ENCODE measurements at places on chromosomes 6 and 20.

- no peak for DNase-seq
These were observed 75.4 kb upstream of the PTPN1 start for GRCh38 chr20:50434653-50435396.

DNA sequence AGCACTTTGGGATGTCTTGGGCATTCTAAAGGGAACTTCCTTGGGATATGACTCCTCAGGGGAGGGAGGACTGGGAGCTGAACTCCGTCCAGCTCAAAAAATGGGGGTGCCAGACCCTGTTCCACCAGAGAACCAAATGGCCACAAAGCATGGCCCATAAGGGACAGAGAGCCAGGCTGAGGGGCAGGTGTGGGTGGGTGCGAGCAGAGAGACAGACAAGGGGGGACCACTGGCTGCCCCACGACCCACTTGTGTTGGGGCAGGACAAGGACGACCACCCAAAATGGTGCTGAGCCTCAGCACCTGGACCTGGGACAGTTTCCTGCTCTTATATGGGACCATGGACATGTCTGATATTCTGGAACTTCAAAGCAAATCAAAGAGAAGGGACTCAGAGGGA, 148.2 kb upstream of the MLN start:
- DNase-seq: no peak

DNA sequence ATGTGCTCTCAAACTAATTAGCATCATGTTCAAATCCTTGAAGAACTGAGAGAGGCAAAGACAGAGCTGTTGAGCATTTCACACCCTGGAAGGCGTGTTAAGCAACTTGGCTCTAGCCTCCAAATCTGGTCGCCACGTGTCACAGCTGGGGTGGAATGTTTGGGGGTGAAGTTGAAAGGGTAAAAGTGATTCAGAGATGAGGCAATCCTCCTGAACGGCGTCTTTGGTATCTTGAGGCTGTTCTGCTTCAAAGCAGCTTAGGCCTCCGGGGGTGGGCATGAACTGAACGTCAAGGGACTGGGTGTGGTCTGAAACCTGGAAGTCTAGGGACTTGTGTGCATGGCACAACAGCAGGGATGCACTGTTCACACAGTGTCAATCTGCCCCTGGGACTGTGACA, 62.3 kb downstream of the TRAM2 start:
- DNase-seq: no peak

DNA sequence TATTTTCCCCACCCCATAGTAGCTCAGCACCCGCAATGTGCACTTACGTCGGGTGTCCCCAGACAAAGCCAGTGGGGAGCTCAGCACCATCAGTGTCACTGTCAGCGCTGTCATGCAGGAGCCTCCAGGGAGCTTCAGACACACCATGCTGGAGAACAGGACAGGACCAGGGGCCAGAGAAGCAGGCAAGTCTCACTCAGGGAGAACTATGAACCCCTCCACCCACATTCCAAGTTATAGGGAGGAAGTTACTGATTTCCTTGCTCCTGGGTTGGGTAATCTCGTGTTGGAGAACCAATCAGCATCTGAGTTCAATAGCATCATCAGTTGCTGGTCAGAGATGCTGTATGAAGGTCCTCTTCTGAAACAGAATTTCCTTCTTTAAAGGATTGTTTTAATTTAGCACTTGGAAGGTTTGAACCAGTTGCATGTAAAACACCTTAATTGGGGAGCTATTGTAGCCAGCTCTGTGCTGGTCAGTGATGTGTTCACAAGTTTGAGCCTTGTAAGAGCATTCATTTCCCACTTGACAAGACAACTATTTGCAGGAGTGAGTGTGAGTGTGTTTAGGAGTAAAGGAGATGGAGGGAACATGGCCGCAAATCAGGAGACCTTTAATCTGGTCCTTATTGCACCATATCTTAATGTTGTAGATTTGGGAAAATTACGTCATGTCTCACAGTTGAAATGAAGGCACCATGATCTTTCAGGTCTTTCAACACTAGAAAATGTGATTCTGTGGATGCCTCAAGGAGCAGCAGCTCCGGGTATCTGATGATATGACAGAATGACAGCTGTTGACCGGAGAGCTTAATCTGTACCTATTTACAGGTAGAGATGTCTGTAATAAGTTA, at the start of gene HLA-DRB1:
Gene HLA-DRB1, minus strand, starts transcription at position 253 of the 854 bp plus-strand sequence. Its CDS starts 106 bp downstream, at position 147.
- DNase-seq: no peak

DNA sequence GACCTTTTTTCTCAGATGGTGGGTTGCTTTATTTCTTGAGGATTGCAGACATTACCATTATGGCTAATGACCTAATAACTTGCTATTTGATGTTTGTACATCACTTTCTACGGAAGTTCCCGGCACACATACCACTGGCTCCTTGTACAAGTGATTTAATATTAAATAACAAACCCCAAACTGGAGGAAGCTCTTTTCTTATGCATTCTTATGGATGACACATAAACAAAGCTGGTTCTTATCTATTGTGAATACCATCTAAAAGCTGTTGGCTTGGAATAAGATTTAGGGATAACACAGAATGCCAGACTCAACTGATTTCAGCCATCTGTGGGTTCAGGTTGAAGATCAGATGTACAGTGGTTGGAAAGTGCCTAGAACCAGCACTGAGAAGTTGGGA, 272.6 kb downstream of the TSHZ2 start:
- DNase-seq: no peak

DNA sequence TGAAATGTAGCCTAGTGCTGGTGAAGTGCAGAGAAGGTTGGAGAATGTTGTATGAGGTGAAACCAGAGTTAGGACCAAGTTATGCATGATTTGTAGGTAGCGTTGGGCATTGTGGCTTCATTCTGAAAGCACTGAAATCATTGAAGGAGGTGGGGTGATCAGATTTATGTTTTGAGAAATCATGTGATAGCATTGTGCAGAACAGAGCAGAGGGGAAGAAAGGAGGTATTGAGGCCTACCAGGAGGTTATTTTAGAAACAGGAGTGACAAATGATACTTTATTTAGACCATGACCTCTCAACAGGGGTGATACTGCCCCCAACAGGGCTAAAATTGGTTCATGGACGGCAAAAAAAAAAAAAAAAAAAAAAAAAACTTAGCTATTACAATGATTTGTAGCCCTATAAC, 15.6 kb upstream of the HMGN3 start:
- no peak for DNase-seq

DNA sequence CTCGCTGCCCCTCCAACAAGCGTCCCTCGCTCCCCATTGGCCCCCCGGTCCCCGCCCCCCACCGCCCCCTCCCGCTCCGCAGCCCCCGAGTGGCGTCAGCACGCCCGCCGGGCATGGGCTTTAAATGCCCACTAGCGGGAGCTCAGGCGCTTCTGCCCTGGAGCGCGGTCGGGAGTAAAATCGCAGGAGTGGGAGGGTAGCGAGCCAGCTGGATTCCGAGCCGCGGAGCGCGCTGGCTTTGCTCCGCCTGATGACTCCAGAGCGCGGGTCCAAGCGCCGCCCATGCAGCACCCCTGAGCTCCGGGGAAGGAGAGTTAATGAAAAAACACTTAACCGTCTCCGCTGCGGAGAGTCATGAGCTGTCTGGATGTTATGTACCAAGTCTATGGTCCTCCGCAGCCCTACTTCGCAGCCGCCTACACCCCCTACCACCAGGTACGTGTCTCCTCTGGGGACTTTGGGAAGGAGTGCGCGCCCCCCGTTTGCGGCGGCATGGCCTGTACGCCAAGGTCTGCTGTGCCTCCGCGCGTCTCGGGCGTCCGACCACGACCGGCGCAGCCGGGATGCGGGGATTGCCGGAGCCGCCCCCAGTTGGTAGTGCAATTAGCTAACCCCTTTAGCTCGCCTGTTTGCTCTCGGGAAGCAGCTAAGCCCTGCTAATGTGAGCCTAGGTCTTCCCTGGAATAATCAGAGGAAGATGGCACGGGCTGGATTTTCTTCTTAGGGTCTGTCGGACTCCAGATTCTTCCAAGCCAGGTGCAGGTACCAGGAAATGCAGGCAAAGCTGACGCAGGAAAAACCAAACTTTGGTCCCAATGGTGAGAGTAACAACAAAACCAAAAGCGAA, at the start of gene VGLL2:
Gene VGLL2, plus strand, starts transcription at position 149 of the 847 bp plus-strand sequence. Its CDS starts 206 bp downstream, at position 355.
- DNase-seq: peak; percentile 43

GRCh38 chr6:119355157-119355556, 5.6 kb upstream of the MAN1A1 start:
- DNase-seq: no peak

- no peak for DNase-seq
These were observed 22.7 kb upstream of the CTAGE9 start for GRCh38 chr6:131733376-131734016.

DNA sequence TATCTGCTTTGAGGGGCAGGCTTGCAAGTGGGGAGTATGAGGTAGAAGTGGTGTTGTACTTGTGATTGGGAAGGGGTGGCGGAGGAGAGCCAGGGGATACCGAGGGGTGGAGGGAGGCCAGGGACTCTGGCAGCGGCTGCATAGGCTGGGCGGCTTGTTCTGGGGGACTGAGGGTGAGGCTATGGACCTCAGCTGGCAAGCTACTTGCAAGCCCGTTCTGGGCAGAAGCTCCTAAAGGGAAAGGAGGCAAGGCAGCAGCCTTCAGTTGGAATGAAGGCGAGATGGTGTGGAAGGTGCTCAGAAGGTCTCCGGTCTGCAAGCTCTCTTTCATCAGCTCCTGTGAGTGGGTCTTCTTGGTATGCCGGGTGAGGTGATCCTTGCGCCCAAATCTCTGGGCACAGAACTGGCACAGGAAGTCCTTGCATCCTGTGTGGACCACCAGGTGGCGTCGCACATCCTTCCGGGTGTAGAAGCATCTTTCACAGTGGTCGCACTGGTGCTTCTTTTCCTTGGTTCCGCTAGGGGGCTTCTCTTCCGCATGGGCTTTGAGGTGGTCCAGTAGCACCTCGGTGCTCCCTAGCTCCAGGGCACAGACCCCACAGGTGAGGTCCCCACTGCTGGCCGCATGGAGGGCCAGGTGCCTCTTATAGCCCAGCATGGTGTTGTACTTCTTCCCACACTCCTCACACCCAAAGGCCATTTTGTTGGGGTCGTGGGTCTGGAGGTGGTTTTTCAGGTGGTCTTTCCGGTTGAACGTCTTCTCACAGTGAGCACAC, 66.0 kb downstream of the PLAGL1 start:
- DNase-seq: peak; percentile 25

DNA sequence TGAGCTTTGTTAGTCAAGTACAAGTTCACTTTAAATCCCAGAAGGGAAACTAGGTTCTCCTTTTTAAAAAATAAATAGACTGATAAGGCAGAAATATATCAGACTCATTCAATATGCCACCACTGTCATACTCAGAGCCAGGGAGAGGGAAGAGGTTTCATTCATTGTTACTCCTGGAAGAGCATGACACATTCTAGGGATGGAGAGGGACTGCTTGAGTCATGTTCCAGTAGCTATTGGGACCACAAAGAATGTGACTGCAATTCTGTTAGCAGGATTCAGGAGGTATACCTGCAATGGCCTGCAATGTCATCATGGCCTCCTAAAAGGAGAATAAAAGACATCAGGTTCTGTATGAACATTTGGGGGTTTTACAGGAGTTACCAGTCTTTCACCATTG, 167.6 kb downstream of the TFAP2B start:
- DNase-seq: no peak

GRCh38 chr6:81950877-81951276, 198.4 kb upstream of the TENT5A start:
- DNase-seq: no peak

DNA sequence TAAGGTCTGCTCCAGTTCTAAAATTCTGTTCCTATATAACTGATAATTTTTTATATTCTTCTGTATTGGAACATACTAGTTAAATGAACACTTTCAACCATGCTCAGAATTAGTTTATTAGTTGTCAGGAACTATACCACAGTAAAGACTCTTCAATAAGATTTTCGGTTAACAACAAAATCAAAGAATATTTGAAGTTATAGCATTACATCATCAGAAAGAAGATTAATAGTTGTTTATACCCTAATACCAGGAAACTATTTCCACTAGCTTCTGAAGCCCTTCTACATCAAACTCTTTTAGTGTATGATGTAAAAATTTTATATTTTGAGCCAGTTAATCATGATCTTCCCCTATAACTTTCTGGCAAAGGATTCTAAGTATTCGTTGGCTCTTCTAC, 6.6 kb downstream of the CALHM4 start:
- no peak for DNase-seq

DNA sequence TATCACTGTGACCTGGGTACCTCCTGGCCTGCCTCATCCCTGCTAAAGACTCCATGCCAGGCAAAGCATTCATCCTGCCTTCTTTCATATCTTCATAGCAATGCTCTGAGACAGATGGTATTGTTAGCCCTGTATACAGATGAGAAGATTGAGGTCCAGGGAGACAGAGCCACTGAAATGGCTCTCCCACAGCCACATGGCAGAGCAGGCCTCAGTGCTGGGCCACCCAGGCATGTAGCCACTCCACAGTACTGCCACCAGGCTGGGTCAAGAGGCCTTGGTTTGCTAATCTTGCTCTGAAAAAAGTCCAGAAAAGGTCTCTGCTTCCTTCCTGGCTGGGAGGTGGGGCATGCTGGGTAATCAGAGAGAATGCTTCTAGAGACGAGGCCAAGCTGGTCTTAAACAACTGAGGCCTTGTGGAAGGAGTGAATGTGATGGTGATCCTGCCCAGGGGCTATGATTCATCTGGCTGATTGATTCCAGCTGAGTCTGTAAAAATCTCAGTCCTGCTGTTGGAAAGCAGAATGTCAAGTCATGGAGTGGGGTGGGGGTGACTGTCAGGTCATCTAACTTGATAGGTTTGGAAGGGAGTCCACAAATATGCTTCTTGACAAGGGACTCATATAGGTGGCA, 29.8 kb downstream of the HM13 start:
- no peak for DNase-seq

- no peak for DNase-seq
These were observed 99.1 kb downstream of the DLGAP4 start for GRCh38 chr20:36405255-36405654.

- no peak for DNase-seq
These were observed 155.0 kb downstream of the GJA1 start for GRCh38 chr6:121590438-121590837.

DNA sequence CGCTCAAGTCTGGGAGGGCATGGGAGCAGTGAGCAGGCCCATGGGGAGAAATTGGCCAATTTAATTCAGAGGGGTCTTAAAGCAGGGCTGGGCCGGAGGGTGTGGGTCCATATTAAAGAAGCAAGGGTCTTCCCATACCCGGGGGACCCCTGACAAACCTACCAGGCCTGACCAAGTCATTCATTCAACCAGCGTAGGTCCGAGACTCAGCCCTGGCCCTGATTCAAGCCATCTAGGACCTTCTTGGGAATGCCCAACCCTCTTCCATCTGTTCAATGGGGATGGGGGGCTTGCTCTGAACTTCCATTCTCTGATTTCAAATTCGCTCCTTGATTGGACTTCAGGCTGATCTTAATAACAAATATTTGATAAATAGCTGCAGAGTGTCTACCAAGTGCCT, 7.3 kb downstream of the ADIG start:
- DNase-seq: no peak

- DNase-seq: no peak
These were observed 462.9 kb upstream of the MARCKS start for GRCh38 chr6:113394216-113394615.

- no peak for DNase-seq
These were observed 250.1 kb downstream of the TBX18 start for GRCh38 chr6:84514089-84514971.

- DNase-seq: no peak
These were observed 198.2 kb upstream of the SSTR4 start for GRCh38 chr20:22836877-22837276.

- DNase-seq: no peak
These were observed 14.1 kb upstream of the CHMP4B start for GRCh38 chr20:33796907-33797544.

- DNase-seq: no peak
These were observed 664.3 kb downstream of the RFPL4B start for GRCh38 chr6:113011389-113011788.
